ENCODE measurements at places on chromosomes 7 and 10.

- DNase-seq = no peak
These were observed 153.8 kb upstream of the COL1A2 start for GRCh38 chr7:94240902-94241301.

- DNase-seq = no peak
These were observed 9.6 kb downstream of the MAFK start for GRCh38 chr7:1539882-1540775.

DNA sequence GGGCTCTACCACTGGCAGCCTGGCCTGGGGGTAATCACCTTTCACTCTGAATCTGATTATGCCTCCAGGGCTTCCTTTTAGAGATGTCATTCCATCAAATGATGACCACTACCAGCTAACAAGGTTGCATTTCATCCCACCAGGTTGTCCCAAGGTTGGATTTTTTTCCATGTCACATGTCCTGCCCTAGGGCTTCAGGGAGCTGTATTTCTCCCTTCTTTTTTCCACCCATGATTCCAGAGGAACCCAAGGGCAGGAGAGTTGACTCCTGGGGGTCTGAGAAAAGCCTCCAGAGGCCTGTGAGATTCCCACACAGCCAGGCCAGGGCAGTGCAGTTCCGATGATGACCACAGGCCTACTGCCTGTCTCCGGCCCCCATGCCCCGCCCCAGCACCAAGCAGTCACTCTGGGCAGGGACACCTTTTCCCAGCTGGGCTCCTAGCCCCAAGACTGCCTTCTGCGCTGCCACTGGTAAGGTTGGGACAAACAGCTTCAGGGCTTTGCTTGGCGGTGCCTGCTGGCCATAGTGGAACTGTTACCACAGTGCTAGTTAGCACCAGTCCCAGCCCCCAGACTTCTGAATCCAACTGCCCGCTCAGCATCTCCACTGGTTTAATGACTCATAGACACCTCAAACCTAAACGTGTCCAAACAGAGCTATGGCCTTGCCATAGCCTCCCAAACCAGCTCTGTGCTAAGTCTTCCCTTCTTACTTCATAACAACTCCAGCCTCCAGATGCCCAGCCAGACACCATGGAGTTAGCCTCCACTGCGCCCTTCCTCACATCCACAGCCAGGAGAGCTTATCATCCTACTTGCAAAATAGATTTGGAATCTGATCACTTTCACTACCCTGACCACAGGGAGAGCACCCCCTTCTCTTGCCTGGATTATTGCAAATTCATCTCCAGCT is 133.7 kb downstream of the ARHGAP22 start:
- DNase-seq = no peak

DNA sequence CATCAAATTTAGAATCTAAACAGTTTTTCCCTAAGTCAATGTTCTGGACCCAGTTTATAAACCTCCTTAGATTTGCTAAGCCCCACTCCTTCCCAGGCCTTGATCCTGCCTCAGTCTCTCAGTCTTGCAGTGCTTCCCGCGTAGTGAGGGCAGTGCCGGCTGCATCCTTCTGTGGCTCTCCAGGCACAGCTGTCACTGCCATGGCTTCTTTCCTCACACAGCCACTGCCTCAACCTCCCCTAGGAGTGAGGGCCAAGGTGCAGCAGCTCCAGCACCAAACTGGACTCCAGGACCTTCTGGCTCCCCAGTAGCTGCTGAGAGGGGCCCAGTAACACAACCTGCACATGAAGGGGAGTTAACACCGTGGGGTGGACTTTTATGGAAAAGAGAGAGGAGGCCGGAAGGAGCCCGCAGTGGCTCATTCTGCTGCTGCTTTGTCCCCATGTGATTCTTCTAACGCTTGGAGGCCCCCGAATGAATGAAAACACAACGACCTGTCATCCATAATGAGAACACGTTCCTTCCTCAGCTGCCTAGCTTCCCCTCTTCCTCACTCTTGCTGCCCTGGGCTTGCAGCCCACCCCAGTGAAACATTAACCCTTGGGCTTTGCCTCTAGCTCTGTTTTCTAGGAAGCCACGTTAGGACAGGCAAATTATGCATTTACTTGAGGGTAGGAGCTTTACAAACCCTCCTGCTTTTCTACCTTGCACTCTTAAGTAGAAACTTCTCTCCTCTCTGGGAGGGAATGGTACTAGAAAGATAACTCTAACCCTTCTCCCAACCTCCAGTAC is 16.0 kb upstream of the UBE2H start:
- no peak for DNase-seq

DNA sequence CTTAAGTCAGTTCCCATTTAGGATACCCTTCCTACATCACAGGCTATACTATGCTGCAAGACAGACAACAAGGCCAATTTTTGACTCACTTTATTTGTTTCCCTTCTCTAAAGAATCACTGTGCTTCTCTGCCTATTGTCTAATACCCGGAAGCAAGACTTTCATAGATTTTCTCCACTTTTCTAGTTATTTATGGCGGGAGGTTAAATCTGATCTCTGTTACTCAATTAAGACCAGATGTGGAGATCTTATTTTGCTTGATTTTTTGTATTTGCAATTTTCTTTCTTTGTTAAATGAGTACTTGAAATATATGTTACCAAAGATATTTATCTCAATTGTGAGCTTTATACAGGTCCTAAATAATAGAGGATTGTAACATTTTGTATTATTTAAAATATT is 511.5 kb downstream of the ATRNL1 start:
- no peak for DNase-seq

GRCh38 chr7:75776295-75776971 is 4.4 kb upstream of the CCL26 start:
- DNase-seq = no peak

DNA sequence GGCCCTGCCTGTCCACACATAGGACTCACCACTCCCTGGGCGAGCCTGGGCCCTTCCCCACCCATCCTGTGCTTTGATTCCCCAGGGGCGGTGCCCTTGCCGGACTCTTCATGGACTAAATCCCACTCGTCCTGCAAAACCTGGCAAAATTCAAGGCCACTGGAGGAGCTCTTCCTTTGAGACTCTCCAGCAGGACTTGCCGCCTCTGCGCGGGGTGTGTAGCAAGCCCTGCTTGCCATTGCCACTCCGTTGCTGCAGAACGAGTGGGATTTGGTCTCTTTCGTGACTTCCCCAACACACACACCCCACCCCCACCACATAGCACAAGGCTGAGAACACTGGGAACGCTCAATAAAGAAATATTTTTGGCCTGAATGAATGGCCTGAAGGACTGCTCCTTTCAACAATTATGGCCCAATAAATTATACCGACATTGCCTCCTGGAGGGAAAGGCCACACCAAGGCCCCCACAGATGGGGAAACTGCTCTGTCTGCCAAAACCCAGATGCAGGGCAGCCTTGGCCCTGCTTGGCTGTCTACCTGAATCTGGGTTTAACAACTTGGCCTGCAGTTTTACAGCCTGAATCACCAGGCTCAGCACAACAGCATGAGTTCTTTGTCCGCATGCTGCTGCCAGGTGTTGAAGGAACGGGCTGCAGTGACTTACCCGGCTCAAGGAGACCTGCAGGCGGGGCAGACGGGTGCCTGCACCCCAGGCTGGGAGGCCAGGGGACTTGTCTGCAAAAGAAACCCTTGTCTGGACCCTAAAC is 72.8 kb upstream of the KAT6B start:
- DNase-seq = no peak

GRCh38 chr7:114021135-114021534 is 102.3 kb upstream of the PPP1R3A start:
- DNase-seq = no peak

DNA sequence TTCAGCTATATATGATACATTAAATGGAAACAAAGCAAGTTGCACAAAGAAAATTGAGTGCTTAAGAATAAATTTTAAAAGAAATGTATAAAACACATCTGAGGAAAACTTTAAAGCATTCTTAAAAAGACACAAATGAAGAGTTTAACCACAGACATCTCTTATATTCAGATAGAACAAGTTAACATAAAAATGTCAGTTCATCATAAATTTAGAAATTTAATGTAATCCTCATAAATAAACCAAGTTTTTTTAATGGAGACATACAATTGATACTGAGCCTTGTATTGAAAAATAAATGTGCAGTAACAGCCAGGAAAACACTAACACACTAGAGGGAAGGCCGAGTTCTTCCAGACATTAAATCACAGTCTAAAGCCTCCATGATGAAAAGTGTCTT is 243.9 kb upstream of the MKLN1 start:
- no peak for DNase-seq

- no peak for DNase-seq
These were observed 7.5 kb downstream of the AGK start for GRCh38 chr7:141558544-141559183.

All from CD8-positive, alpha-beta memory T cell (primary cell).